Stimulated activated CD4-positive, alpha-beta T cell treated with anti-CD3 and anti-CD28 coated beads, Interleukin-4, amount 100 ng/mL, for 48 hours (primary cell): ENCODE measurements at places on chromosomes 7 and 10.

DNA sequence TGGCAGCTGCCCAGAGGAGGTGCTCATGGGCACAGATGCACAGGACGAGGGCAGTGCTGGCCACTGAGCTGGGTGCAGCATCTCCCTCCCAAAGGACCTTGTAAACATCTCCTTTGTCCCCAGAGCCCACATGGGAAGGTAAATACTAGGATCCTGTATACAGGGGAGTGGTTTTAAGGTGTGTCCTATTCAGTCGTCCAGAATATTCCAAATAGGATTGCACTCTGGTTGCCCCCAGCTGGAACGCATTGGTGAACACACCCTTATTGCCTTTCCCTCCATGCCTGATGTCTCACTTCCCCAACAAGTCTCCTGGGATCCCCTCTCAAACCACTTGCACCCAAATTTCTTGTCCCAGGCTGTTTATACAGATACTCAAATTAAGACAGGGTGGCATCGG, 152.0 kb upstream of the PCBD1 start:
- DNase-seq: no peak

DNA sequence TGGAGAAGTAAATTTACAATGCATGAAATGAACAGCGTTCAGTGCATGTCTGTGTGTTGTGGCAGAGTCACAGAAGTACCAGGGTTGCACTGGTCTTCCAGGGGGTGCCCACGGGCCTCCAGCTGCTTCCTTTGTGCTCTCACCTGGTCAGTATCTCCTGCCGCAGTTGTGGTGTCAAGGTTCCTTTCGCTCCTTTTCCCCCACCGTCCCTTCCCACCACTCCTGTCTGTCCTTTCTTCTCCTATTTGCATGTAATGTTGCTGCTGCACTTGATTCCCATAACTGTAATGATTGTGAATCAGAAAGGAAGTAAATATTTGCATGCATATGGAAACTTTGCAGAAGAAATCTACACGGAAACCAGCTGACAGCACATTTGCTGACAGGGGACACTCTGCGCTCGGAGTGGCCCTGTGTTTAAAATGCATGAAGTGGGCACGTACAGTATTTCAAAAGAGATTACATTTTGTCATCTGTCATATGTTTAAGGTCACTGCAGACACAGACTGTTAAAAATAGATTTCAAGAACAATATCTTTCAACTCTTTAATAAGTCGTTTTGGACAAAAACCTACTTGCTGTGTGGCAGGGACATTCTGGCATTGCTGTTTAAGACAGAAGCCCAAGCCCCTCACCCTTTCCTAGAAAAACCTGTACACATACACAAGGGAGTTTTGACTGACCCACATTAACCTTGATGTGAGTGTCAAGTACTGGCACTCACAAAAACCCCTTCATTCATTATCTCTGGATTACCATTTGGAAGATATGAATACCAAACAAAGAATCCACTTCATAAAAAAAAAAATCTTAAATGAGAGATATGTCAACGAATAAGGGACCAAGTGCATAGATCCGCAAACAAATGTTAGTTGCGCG, 336.7 kb upstream of the KLF6 start:
- DNase-seq: no peak

GRCh38 chr7:38438970-38439369, 165.5 kb upstream of the TARP start:
- no peak for DNase-seq

DNA sequence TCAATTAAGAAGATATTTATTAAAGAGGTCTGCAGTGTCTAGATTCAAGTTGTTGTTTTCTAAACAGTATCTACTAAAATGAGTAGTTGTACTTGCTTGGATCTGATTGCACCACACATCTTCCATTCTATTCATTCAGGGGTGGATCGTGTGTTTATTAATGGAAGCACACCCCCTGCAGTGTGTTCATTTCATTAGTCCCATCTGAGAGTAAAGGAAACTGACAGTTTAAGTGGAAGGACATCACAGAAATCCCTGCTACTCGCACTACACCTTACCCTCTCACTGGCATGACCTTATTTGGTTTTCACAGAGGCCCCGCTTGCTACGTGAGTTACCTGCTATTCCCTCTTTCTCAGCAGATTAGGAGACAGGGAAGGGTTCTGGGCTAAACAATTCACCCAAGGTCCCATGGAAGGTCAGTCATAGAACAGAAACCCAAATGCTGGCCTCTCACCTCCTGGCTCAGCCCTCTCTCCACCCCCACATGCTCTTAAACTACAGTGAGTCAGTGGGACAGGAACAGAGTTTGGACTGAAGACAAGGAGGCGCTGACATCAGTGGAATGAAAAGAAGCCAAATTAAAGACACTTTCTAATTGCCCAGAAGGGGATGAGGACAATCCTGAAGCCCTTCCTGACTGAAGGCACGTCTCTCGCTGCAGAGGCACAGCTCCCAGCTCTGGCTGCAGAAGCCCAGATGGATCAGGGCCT, 369.2 kb upstream of the NRP1 start:
- no peak for DNase-seq

GRCh38 chr10:129877773-129878371, 86.2 kb downstream of the EBF3 start:
- DNase-seq: peak; percentile 39

- no peak for DNase-seq
These were observed 600.6 kb downstream of the DNAJB6 start for GRCh38 chr7:157937406-157937805.
